ENCODE measurements at places on chromosomes 2 and 18.

DNA sequence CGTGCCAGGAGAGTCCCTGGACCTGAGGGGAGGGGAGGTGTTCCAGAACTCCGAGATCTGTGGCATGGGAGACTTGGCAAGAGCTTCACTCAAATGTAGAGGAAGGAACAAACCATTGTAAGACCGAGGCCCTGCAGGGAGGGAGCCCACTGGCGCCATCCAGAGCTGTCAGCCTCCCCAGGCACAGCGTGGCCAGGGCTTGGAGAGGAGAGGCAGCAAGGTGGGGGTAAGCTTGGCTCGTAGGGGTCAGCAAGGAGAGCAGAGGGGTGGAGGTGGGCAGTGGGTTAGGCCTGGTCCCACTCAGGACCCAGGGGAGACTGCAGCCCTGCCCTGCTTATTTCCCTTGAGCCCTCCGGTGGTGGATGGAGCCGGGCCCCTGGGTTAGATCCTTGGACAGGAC is 3.6 kb downstream of the TMEM177 start:
- DNase-seq = no peak

DNA sequence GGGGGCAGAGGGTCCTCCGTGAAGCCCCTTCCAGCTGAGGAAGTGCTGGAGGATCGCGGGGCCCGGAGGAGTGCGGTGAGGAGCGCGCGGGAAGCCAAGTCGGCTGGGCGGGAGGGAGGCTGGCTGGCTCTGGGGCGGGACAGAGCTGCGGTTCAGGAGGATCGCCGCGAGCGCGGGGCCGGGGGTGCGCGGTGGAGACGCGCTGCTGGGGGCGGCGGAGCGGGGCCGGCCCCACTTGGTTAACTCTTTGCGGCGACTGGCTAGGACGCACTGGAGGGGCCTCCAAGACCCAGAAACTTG is 464 bp downstream of the CYBRD1 start:
- no peak for DNase-seq

GRCh38 chr2:102283996-102284395 is 27.4 kb upstream of the IL1RL1 start:
- no peak for DNase-seq

- DNase-seq = no peak
Measured at GRCh38 chr2:8310557-8311455, 371.1 kb upstream of the ID2 start.

DNA sequence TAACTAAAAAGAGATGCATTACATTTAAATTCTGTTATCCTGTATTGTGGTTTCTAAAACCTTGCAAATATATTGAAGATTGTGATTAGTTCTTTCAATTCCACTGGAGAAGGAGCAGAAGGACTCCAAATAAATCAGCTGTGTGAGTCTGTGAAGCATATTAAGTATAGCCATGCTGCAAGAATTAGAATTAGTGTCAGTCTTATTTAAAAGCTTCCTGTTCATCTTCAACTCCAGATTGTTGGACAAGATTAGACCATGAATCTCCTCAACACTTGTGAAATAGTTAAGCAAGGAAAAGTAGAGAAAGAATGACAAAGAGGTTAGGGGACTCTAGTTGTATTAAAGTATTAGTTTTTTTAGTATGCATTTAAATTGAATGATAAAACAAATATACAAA is 92.5 kb upstream of the LRP1B start:
- no peak for DNase-seq

- DNase-seq = no peak
Measured at GRCh38 chr2:222240676-222241049, 58.1 kb downstream of the PAX3 start.

DNA sequence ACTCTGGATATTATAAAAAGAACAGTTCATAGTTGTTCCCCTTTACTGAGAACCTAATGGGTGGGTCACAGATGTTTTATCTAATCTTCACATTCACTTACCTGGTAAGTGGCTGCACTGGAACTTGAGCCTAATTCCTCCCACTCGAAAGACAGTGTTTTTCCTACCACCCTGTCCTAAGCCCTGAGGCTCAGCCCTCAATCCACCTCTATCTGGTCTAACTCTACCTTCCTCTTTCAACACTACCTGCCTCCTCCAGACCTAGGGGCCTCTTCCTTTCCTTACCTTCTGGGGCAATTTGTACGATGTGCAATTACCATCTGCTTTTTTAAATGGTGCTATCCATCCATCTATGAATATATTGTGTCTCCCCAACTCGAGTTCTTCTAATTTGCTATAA is 9.7 kb upstream of the KIF3C start:
- DNase-seq = no peak

Data from activated CD4-positive, CD25-positive, alpha-beta regulatory T cell (primary cell).